Fibroblast of the aortic adventitia (primary cell): ENCODE measurements at places on chromosomes 6 and 20. TPM values are rescaled to one million over a fixed set of nuclear protein-coding genes. Genes with fewer than 3 reads are reported as not detected.

The SMIM29 gene
- 14.7 and 44.7 TPM in 2 replicates for total RNA-seq

The HAO1 gene
- total RNA-seq: not detected in 2 replicates

The BTNL2 gene
- not detected in 2 replicates for total RNA-seq

DNA sequence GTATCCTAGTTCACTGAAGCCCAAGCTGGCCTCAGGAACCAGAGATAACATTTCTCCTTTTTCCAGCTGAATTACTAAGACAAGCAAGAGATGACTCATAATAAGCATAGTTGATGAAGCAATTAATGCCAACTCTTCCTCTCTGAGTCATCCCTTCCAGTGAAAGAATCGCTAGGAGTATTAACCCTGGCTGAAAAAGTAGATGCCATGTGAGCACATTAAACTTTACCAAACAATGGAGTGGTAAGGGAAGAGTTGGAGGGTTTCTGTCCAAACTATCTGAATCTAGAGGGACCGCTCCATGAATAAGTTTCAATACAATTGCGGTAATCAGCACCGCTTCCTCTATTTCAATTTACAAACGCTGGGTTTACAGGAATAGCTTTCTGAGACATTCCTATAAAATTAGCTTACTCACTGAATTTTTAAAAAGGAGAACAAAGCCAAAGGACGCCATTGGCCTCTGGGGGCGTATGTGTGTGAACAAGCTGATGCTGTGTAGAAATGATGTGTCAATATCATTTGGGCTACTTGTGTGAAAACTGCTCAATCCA is 48.3 kb downstream of the ATXN1 start:
- DNase-seq: peak; percentile 97

DNA sequence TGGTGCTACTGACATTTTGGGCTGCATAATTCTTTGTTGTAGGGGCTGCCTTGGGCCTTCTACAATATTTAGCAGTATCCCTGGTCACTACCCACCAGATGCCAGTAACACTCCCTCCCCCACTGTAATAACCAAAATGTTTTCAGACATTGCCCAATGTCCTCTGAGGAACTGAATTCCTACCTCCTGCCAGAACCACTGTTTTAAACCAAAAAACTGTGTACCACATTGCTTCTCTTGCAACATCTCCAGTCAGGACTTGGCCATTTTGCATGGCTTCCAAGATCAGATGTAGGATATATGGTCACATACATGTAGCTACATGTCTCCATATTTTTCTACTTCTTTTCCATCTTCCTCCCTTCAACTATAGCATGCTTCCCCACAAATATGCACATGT is 97.4 kb upstream of the IFNGR1 start:
- no peak for DNase-seq

- DNase-seq: no peak
Observed at GRCh38 chr6:133834472-133835170, 54.3 kb upstream of the TCF21 start.
